Stimulated activated CD8-positive, alpha-beta memory T cell treated with anti-CD3 and anti-CD28 coated beads, Interleukin-4, amount 100 ng/mL, for 1 hour (primary cell): ENCODE measurements at places on chromosomes 6 and 20.

- DNase-seq, result no peak
Measured at GRCh38 chr20:63734946-63735858, 1.3 kb upstream of the LIME1 start.

DNA sequence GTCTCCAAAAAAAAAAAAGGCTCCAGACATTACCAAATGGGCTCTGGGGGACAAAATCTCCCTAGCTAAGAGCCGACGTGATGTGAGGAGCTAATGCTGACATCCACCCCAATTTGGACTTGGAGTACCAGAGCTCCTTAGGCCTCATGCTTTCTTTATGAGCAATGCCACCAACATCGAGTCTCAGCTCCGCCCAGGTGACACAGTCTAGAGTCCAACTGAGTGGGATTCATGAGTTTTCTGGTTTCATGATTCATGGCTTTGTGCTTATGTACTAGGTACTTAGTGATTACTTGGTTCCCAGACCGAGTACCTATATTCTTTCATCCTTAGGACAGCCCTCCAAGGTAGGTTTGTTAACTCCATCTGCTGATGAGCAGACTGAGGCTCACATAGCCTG is 4.4 kb downstream of the ANKRD60 start:
- no peak for DNase-seq

DNA sequence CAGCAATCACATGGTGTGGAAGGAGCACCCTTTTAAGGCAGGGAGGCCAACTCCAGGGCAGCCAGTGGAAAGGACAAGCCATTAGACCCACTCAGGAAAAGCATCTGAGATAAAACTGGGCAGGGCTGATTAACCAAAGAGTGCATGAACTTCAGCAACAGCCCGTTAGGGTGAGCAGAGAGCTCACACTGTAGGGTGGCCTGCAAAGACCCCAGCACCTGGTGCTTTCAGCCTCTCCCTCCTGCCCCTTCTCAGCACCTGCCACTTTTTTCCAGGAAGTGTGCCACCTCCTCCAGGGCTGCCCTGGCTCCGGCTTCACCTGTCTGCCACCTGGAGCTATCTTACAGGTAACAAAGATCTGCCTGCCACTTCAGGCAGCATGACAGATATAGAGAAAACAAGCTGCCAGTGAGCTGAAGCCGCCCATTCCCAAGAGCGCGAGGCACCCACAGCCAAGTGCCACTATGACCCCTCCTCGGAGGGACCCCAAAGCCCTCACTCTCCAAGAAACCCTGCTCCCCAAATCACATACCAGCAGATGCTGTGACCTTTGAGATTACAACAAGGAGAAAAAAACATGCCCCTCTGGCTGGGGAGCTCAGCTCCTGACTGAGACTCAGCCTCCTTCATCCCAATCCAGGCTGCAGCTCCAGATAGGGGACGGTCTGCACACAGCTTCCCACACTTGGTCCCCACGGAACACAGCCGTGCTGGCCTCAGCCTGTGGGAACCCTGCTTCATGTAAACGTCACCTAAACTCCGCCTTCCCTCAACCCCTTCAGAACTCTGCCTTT is 71.2 kb downstream of the ABHD12 start:
- no peak for DNase-seq

- no peak for DNase-seq
Measured at GRCh38 chr6:166055801-166056200, 111.8 kb downstream of the TBXT start.

- no peak for DNase-seq
Measured at GRCh38 chr6:25122001-25122400, 157.2 kb upstream of the CARMIL1 start.

DNA sequence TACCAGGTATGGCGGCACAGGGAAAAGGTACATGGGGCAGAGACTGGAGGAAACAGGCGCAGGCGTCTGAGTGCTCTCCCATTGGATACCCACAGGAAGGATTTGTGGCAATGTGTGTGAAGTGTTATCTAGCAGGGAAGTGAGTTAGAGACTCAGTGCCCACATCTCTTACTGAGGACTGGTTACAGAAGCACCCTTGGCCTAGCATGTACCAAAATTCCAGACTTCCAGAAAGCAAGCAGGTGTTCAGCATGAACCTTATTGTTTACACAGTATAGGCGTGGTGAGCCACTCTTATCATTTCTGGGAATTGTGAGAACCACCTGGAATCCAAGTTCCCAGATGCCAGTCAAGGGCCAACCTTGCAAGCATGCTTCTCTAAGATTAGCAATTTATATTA is 14.2 kb downstream of the MANBAL start:
- DNase-seq, result no peak

- DNase-seq, result no peak
Measured at GRCh38 chr6:46254331-46254730, 83.6 kb upstream of the ENPP5 start.

- no peak for DNase-seq
Measured at GRCh38 chr6:51619042-51619799, 468.2 kb downstream of the PKHD1 start.

GRCh38 chr6:157099912-157100593 is 223.3 kb downstream of the TMEM242 start:
- peak; percentile 9 for DNase-seq

GRCh38 chr6:47375426-47375825 is 65.7 kb upstream of the TNFRSF21 start:
- no peak for DNase-seq

DNA sequence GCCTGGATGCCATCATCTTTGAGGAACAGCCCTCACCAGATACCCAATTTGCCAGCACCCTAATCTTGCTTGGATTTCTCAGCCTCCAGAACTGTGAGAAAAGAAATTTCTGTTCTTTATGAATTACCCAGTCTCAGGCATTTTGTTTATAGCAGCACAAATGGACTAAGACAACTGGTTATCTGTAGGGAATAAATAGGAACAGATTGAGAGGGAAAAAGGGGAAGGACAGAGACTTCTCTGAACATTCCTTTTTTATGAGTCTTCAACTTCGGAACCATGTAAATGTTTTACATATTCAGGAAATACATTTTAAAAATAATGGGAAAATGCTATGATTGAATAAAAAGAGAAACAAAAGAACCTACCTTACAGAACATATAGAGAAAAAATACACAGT is 20.9 kb downstream of the KCTD20 start:
- DNase-seq, result no peak

- no peak for DNase-seq
Measured at GRCh38 chr6:75221116-75221515, 15.3 kb upstream of the COL12A1 start.
